Stimulated activated CD8-positive, alpha-beta memory T cell treated with anti-CD3 and anti-CD28 coated beads, Interleukin-7, amount 100 ng/mL, for 48 hours (primary cell): ENCODE measurements at places on chromosomes 13 and 19.

DNA sequence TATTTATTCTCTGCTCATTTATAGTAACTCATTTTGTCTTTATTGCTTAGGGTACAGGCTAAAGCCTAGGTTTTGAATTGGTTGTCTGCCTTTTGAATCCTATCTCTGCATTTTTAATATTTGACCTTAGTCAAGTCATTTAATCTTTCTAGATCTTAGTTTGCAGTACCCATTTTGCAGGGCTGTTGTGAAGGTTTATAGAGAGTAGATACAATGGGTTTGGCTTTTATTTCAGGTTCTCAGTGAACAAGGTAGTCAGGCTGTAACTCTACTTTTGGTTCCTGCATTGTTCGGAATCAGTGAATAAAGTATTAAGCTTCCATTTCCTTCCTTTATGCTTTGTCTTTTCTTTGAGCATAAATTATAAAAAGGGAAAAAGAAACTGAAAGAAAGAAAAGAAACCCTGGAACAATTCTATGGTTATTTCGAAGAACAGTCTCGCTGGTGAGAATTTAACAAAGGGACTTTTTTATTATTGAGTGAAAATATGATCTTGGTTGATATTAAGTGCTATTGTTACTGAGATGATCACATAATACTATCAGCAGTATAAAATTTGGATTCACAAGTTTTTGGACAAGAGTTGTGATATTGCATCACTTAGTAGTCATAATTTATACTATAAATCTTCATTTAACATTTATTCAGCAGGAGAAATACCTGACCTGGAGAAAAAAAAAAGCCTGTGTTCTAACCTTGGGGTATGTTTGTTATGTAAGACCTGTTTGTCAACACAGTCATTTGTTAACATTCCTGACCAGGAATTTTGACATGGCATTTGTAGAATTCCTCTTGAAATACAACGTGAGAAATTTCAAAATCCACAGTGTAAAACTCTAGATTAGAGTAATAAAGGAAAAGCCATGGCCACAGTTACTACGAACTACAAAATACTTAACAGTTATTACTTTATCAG, 91.3 kb downstream of the ZMYM2 start:
- DNase-seq, result no peak

- DNase-seq, result no peak
Measured at GRCh38 chr13:93620181-93620765, 393.7 kb downstream of the GPC6 start.

DNA sequence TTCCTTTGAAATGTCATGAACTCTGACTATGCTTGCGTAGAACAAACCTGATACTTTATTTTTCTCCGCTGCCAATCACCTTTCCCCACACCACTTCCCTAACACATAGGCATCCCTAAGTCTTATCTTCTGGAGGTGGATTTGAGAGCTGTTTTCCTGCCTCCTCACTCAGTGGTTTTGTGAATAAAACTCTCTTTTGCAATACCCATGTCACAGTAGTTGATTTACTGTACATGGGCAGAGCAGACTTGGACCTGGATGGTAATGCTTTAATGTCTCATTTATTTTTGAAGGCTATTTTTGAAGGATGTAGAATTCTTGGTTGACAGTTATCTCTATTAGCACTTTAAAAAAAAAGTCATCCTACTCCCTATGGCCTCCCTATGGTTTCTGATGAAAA, 881.8 kb downstream of the SLITRK5 start:
- no peak for DNase-seq

DNA sequence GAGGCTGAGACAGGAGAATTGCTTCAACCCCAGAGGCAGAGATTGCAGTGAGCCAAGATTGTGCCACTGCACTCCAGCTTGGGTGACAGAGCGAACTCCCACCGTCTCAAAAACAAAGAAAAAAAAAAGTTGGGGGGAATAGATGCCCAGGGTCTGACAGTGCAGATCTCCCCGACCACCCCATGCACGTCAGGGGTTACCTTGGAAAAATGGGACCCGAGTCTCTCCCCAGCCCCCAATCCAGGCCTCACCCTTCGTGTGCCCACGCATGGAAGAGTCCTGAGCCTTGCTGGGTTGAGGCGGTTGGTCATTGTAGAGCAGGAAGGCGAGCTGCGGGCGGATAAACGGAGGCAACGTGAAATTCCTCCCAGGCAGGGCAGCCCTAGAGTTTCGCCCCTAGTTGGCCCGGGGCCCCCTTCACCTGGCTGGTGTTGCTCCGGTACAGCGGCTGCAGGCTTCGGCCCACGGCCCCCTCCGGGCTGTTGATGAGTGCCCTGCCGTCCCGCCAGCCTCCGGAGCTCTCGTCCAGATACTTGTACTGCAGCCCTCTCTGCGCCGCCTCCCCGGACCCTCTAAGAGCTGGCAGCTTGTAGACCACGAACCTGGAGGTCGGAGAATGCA, 588 bp downstream of the DNASE2 start:
- no peak for DNase-seq

GRCh38 chr13:49112782-49113525, 107.2 kb upstream of the MLNR start:
- no peak for DNase-seq

GRCh38 chr19:23587546-23587945, 99.5 kb downstream of the ZNF675 start:
- no peak for DNase-seq

DNA sequence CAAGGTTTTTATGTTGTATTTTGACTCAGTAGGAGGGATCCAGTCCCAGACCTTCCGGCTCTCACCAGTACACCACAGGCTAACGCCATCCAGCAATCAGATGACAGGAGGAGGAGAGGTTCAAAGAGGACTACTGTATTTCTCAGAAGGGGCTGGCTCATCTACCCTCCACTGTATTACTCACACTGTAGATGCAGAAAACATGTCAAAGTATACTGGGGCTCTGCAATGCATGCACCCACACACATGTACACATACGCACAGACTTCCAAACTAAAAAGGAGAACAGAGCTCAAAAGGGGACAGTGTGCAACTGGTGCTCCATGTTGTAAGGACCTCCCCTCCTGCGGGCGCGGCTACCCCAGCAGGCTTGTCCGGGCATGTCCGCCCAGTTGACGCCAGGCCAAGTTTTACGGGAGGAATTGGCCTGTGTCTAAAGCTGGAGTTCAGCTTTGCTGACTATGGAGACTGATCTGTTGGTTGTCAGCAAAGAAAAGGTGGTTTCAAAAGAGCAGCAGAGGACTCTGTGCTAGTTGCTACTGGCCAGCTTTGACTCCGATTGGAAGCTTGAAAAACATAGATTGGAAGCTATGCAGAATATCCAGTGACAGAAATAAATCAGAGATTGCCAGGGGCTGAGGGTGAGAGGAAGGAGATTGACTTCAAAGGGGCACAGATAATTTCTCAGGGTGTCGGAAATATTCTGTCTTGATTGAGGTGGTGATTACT, 314.2 kb downstream of the DLEU7 start:
- DNase-seq, result no peak
